Pericardium fibroblast (primary cell): ENCODE measurements at places on chromosomes 16 and 17. TPM values are rescaled to one million over a fixed set of nuclear protein-coding genes. Genes with fewer than 3 reads are reported as not detected.

SLC13A5 gene
- under 0.01 TPM in 1 of 2 replicates, not detected in the other for total RNA-seq

GPR179 gene
- total RNA-seq: under 0.01 TPM in 1 of 2 replicates, not detected in the other

TMEM100 gene
- total RNA-seq: 1.8 and 7.6 TPM in 2 replicates

RASD1 gene
- 2.0 and 8.1 TPM in 2 replicates for total RNA-seq

KRTAP3-1 gene
- total RNA-seq: not detected in 2 replicates

TBC1D3G gene
- total RNA-seq: under 0.01 TPM in 1 of 2 replicates, not detected in the other
